NCI-H524 treated with DMSO at 0.1 percent for 48 hours (cell line): ENCODE measurements at places on chromosomes 1 and 21.

DNA sequence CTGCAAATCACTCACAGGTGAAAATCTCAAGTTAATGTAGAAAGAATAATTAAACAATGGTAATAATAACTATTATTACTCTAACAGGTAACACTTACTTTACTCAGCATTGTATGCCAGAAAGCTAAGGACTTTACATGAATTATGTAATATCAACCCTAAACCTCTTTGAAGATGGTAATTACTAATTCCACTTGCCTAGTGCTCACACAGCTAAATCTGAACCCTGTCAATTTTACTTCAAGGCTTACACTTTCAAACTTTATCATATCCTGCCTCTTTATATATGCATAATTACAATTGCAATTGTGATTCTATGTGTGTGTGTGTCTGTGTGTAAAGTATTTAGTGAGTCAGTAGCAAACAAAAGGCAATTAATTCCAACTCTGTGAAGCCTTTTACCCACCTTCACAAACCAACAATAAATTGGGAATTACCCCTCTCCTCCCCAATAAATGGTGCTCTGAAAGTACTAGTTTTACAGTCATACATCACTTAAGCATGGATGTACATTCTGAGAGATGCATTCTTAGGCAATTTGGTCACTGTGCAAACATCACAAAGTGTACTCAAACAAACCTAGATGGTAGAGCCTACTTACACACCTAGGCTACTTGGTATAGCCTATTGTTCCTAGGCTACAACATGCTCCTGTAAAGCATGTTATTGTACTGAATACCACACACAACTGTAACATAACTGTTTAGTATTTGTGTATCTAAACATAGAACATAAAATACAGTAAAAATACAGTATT lies 5.9 kb downstream of the ZNF644 start:
- no peak for DNase-seq

GRCh38 chr1:111085676-111086075 lies 54.2 kb downstream of the DRAM2 start:
- no peak for DNase-seq

GRCh38 chr1:167663002-167663772 lies 33.2 kb downstream of the RCSD1 start:
- DNase-seq, result no peak

DNA sequence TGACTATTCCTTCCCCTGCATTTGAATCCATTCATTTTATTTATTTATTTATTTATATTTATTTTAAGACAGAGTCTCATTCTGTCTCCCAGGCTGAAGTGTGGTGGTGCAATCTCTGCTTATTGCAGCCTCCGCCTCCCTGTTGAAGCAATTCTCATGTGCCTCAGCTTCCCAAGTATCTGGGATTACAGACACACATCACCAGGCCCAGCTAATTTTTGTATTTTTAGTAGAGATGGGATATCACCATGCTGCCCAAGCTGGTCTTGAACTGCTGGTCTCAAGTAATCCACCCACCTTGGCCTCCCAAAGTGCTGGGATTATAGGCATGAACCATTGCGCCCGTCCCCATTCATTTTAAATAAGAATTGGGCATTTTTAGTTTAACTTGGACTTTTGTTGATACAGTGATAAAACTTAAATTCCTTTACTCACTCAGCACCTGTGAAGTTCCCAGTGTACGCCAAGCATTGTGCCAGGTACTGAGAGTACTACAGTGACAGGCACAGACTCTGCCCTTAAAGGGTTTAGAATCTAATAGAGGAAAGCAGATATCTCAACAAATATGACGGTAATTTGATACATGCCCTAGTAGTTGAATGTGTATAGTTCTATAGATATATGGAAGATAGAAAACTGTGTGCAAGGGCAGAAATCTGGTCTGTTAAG lies 90.5 kb downstream of the PTPRC start:
- no peak for DNase-seq

GRCh38 chr1:232927830-232928505 lies 22.4 kb upstream of the NTPCR start:
- no peak for DNase-seq

DNA sequence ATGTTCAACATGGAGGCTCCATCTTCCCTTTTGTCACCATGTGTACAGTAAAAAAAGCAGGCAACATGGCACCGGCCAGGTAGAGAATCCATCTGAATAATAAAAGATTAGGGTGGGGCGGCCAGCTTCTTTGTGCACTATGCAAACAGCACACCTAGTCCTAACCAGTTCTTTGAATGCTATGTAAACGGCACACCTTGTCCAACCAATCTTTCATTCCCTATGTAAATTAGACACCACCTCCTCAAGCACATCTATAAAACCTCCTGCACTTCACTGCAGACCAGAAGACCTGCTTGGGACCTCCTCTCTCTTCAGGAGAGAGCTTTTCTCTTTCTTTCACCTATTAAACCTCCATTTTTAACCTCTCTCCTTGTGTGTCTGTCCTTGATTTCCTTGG lies 28.2 kb downstream of the TFB2M start:
- DNase-seq, result no peak

GRCh38 chr1:167076136-167076710 lies 14.0 kb downstream of the GPA33 start:
- DNase-seq, result no peak

DNA sequence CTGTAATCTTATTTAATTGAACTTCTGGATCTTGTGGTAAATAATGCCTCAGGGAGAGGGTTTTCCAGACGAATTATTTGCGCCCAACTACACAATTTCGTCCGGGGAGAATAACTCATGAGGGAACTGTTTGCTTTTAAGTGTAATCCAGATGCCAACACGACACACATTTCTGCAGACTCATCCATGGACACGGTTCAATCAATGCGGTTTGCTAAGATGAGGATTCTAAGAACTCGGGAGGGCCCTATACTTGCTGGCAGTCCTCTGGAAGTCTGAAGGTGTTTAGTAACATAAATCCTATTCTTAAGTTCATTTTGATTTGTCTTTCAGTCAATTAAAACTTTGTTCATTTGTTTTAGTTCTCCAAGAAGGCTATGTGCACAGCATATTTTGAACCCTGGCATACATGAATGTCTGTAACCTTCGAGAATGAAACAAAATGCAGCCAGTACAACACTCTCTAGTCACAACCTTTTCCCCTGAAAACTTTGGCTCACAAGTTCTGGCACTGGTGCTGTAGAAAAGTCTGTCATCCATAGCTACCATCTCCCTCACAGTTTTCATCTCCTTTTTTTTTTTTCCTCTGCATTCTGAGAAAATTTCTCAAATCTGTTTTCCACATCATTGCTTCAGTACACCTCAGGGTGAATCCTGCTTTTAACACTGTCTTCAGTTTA lies 38.8 kb downstream of the DIPK1A start:
- DNase-seq, result no peak

DNA sequence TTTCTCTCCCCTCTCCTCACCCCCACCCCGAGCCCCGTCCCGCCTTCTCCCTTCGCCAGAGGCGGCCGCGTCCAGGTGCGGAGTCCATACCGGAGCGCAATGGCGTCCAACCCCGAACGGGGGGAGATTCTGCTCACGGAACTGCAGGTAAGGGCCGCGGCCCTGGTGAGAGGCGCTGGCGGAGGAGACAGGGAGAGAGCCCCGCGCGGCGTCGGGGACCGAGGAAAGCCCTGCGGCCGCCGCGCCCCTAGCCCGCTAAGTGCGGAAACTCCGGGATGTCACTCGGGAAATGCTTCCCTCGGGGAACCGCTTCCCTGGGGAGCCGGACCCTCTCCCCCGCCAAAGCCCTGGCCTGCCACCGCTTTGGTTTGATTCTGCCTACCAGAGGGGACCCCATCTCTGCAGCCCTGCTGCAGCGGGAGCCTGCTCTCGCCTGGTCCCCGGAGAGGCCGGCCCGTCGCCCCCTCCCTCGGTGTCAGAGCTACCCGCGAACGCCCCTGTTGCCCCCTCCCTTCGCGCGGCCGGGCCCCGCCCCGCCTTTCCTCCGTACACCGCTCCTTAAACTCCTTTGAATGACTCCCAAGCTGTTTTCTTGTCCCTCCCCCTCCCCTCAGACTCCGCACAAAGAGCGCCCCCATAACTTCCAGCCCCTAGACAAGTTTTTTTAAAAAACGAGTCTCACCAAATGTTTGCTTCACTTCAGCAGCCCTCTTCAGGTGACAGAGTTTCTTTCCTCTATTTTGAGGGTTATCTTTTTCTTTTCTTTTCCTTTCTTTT lies 597 bp downstream of the PKN2 start:
- peak; percentile 37 for DNase-seq

DNA sequence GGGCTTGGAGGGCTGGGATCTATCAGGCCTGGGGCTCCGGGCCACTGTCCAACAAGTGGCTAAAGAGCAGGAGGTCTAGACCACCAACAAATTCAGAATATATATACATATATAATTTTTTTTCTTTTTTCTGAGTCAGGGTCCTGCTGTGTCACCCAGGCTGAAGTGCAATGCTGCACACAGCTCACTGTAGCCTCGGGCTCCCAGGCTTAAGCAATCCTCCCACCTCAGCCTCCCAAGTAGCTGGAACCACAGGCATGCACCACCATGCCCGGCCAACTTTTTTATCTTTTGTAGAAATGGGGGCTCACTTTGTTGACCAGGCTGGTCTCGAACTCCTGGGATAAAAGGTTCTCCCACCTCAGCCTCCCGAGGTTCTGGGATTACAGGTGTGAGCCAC lies 6.8 kb upstream of the LAPTM5 start:
- no peak for DNase-seq

DNA sequence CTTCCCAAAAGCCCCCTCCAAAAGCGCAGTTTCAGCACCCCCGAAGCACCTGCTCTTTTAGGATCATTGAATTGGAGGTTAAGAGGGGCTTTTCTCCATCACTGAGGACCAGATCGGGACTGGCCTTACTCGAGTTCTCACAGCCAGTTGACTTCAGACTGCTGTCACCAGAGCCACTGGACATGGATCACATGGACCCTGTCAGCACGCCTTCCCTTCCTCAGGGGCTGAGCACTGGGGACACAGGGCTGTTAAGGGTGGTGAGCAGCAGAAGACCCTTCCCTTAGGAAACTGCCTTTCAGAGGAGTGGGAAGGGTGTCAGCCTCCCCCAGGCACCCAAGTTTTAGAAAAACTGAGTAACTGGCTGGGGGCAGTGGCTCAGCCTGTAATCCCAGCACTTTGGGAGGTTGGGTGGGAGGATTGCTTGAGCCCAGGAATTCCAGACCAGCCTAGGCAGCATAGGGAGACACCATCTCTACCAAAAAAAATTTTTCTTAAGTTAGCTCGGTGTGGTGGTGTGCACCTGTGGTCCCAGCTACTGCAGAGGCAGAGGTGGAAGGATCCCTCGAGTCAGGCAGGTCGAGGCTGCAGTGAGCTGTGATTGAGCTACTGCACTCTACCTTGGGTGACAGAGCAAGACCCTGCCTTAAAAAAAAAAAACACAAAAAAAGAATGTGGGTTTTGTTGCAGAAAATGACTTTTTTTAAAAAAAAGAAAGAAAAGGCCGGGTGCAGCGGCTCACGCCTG lies 584 bp upstream of the FGR start:
- no peak for DNase-seq

GRCh38 chr1:20150326-20150705 lies 11.2 kb downstream of the PLA2G2F start:
- DNase-seq, result no peak

DNA sequence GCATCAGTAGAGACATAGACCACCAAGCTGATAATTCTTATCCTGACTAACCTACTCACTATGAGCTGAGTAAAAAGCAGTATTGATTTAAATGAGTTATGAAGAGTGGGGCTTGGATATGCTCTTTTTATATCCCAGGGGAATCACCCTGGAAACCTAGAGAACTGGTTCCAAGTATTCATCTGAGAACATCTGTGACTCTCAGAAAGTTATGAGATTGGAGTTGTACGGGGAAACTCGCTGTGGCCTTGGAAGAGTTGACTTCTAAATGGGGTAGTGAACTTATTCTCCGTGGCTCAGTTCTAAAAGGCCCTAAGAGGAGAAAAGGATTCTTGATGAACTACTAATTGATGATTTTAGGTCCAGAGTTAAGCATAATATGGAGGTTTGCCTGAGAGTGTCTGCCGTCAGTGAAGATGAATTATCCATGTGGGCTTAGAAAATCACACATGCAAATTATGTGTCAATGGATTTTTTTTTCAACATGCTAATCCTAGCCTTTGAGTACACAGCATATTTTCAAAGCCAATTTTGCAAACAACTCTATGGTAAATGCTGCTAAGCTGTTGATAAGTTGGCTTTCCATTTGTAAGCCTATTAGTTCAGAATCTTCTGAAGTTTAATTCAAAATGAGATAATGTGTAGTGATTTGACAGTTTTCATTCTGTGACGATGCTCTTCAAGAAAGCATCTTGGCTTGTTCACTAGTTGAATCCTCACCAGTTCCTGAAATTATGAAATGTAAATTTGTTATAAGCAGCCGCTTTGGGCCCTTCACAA lies 122.7 kb downstream of the FGGY start:
- no peak for DNase-seq

GRCh38 chr1:81097860-81098259 lies 702.9 kb upstream of the ADGRL2 start:
- DNase-seq, result no peak

DNA sequence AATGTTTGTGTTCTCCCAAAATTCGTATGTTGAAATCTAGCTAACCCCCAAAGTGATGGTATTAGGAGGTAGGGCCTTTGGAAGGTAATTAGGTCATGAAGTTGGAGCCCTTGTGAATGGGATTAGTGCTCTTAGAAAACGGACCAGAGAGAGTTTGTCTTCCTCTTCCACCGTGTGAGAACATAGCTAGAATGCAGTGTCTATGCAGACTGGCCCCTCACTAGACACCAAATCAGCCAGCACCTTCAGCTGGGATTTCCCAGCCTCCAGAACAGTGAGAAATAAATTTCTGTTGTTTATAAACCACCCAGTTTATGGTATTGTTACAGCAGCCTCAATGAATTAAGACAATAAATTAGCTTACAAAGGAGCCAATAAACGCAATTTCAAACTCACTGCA lies 58.0 kb downstream of the KIAA0319L start:
- DNase-seq, result no peak

DNA sequence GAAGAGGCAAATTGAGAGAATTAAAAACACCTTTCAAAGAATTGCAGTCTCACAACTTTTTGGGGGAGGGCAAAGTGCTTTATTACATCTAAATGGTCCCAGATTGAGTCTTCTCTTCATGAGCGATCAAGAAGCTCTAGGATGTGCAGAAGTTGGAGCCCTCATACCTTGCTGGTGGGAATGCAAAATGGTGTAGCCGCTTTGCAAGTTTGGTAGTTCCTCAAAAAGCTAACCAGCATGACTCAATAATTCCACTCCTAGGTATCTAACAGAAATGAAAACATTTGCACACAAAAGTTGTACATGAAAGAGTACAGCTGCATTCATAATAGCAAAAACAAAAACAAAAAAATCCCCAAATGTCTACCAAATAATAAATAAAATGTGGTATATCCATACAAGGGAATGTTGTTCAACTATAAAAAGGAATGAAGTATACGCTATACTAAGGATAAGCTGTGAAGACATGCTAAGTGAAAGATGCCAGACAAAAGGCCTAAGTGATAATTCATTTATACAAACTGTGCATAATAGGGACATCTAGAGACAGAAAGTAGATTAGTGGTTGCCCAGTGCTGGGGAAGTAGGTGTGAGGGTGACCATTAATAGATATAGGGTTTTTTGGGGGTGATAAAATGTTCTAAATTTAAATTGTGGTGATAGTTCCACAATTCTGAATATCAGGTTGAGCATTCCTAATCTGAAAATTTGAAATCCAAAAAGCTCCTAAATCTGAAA lies 55.2 kb downstream of the SELENOF start:
- no peak for DNase-seq

GRCh38 chr1:25813734-25814471 lies 5.9 kb upstream of the MTFR1L start:
- no peak for DNase-seq
